GM12864 (cell line): ENCODE measurements at places on chromosomes 12 and 14.
A peak's percentile ranks its signal among the peaks of the same experiment; 100 is the strongest.

- DNase-seq, result no peak
Observed at GRCh38 chr12:12449533-12450025, 92.7 kb downstream of the BORCS5 start.

DNA sequence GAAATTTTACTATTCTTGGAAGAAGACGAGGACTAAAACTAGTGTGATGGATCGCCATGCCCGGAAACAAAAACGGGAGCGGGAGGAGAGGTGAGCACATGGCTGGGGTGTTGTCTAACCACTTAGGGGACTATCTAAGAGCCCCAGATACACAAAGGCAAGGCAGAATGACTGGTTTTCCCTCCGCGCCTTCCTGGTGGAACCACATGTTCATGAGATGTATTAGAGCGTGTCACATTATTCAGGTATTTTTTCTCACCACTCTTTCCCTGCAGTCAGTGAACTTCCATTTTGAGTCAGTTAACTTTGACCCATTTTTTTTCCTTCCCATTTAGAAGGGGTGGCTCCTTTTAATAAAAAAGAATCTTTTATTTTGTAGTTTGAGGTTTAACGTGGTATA, 68.8 kb upstream of the TRAF3 start:
- peak; percentile 65 for DNase-seq

- DNase-seq, result no peak
Observed at GRCh38 chr12:32034045-32034444, 72.6 kb upstream of the BICD1 start.

DNA sequence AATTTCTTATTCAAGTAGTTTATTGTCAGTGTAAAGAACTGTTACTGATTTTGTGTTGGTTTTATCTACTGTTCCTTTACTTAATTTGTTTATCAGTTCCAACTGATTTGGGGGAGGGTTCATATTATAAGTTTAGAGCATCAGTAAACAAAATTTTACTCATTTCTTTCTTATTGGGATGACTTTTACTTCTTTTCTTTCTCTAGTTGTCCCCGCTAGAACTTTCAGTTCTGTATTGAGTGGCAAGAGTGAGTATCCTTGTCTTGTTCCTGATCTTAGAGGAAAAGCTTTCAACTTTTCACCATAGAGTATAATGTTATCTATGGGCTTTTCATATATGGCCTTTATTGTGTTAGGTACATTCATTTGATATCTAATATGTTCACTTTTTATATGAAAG, 584.1 kb downstream of the LRFN5 start:
- no peak for DNase-seq

DNA sequence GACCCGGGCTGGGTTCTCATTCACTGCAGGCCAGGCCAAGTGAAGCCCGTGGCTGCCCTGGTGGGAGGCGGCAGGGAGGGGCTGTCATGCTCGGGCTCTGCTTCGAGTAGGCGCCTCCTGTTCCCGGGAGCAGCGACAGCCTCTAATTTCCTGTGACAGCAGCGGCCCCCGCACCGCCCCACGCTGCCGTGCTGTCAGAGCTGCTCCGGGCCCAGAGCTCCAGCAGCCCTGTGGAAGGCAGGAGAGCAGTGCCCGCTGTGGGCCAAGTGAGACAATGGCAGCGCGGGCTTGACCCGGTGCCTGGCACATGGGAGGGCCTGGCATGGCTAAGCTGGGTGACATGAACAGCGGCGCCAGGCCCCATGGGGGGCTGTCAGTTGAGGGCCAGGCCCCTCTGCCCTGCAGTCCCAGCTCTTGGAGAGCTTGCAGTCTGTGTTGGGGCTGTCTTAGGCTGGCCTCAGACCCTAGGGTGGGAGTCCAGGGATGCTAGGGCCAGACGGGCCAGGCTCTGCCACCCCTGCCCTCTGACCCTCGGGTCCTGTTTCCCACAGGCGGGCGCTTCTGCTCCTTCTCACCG, 5.1 kb downstream of the TRMT61A start:
- DNase-seq, result no peak

- DNase-seq, result no peak
Observed at GRCh38 chr12:90908465-90908864, 46.5 kb downstream of the CCER1 start.

GRCh38 chr12:104485651-104486362, 29.1 kb downstream of the CHST11 start:
- no peak for DNase-seq

- no peak for DNase-seq
Observed at GRCh38 chr14:101075801-101076413, 172.4 kb upstream of the RTL1 start.

- no peak for DNase-seq
Observed at GRCh38 chr14:102777711-102778337, 575 bp downstream of the TRAF3 start.

GRCh38 chr14:70714055-70714550, 72.4 kb downstream of the TTC9 start:
- peak; percentile 33 for DNase-seq

- no peak for DNase-seq
Observed at GRCh38 chr14:99628887-99629618, 15.9 kb upstream of the HHIPL1 start.

- no peak for DNase-seq
Observed at GRCh38 chr12:129428240-129428936, 475.4 kb downstream of the TMEM132D start.

DNA sequence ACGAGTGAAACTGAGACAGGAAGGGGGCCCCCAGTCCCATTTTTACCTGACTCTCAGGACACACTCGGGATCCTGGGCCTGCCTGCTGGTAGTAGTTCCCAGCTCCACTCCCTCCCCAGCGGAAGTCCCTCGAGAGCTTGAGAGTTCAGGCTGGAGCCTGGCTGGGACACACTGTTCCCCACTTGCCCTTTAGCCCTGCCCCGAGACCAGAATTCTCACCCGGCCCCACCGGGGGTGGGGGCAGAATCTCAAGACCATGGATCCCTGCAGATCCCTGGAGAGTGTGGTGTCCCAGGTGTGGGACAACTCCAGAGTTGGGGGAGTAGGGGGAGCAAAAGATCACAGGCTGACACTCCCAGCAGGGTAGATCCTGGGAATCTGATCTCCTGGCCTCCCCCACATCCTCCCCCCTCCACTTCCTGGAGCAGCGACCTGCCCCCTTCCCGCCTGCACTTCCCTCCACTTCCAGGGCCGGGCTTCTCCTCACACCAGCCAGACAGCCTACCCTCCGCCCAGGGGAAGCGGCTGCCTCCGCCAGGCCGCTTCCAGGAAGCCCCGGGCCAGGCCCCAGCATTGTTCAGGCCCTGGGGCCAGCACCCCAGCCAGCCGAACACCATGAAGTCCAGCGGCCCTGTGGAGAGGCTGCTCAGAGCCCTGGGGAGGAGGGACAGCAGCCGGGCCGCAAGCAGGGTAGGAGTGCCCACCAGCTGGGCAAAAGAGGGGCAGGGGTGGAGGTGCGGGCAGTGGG, at the start of gene TNS2:
TNS2 (plus strand) TSS at position 495 of the 748 bp plus-strand sequence; CDS start at position 616, 121 bp downstream.
- DNase-seq, result no peak

DNA sequence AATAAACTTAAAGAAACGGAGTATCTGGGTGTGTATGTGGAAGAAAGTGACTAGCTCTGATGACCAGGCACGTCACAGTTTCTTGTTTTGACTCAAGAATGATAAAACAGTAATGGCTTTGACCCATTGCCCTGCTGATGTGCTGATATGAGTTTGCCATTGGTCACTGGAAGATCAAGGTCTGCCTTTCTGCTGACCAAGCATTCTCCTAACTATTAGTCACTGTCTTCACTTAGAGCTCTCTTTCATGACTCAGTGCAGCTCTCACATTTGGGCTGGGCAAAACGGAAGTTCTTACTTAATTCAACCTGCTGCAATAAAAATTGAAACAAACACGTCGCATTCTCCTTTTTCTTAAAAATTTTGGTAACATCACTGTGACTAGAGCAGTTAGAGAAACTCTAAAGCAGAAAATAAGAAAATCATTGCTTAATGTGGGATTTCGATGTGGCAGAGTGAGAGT, 366.7 kb downstream of the BTG1 start:
- DNase-seq, result peak; percentile 75

- DNase-seq, result no peak
Observed at GRCh38 chr12:99122496-99122895, 477.4 kb downstream of the APAF1 start.

GRCh38 chr14:87615822-87616679, 376.9 kb downstream of the GALC start:
- DNase-seq, result peak; percentile 1

DNA sequence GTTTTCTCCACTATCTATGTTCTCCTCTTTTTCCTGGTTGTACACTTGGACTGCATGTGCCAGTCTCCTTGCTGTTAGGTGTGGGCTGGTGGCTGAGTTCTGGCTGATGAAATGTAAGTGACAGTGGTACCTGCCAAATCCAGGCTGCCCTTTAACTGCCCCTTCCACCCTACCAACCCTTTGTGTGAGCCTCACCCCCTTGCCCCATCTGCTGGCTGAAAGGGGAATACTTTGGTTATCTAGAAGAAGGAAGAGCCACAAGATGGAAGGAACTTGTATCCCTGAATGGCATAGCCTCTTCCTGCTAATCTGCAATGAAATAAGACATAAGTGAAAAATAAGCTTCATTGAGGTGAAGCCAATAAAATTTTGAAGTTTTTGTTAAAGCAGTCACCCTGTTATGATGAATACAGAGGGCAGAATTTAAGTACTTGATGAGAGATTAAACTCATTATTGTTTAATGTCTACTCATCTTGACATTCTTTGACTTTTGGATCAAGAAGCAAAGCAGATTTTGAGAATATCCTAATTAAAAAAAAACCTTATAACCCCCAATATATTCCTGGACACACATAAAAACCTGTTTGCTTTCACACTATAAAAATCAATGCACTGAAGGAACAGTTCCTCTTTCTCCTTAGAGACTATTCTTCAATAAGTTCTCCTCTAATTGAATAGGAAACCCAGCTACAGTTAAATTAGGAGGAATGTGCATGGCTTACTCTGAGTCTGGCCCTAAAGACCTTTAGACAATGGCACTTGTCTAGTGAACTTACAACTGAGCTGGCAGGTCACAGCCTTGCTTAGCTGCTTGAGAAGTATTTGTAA, 262.6 kb upstream of the BTG1 start:
- no peak for DNase-seq

GRCh38 chr14:90140298-90140955, 78.6 kb downstream of the KCNK13 start:
- DNase-seq, result no peak

- no peak for DNase-seq
Observed at GRCh38 chr12:9039397-9039977, 50.1 kb downstream of the KLRG1 start.

DNA sequence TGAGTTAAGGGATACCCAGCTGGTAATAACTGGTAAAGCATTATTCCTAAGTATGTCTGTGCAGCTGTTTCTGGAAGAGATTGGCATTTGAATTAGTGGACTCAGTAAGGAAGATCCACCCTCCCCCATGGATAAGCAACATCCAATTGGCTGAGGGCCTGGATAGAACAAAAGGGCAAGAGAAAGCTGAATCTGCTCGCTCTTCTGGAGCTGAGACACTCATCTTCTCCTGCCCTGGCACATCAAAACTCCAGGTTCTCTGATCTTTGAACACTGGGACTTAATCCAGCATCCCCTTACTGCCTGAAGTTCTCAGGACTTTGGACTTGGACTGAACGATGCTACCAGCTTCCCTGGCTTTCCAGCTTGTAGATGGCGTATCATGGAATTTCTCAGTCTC, 63.1 kb upstream of the CNOT2 start:
- no peak for DNase-seq

DNA sequence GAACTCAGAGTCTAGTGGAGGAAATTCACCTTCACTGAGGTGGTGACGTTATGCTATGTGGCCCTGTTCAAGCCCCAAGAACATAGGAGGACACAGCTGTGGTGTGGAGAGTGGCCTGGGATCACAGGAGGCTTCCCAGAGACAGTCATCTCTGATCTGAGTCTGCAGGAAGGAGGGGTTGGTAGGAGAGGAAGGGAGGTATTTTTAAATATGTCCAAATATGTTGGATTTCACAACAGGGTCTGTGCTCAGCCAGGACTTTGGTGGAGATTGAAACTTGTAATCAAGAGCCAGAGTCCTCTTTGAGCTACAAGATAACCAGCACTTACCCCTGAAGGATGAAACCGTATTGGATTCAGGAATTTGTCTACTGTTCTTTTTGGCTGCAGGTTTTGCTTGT, 26.4 kb upstream of the MED13L start:
- no peak for DNase-seq

DNA sequence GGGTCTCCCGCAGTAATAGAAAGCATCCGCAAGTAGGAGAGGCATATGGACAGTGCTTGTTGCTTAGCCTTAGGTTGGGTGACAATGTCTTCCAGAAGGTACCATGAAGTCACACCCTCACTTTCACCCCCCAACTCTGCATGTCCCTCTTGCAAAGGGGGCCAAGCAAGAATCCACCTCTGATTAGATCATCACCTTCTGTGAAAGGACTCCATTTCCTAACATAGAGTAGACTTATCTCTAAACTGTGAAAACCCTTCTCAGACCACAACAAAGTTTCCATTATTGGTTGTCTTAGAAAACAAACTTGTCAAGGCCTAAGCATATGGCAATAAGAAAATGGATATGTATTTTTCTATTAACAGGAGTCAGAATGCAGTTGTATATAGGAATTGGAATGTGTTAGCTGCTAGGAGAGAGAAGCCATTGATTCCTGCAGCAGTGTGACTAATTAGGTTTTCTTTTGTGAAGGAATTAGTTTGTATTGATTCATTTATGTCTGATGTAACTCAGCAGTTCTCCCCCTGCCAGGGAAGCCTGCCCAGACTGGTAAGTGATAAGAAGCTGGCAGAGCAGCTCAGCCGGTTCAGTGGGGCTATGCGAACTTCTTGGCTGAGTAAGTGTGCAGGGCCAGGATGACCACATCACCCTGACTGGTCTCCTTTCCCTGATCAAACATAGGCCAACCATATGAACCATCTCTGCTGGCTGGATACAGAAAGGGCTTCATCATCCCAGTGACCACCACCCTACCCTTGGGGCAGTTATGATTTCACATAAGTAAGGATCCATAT, 107.3 kb upstream of the CCDC196 start:
- DNase-seq, result no peak

DNA sequence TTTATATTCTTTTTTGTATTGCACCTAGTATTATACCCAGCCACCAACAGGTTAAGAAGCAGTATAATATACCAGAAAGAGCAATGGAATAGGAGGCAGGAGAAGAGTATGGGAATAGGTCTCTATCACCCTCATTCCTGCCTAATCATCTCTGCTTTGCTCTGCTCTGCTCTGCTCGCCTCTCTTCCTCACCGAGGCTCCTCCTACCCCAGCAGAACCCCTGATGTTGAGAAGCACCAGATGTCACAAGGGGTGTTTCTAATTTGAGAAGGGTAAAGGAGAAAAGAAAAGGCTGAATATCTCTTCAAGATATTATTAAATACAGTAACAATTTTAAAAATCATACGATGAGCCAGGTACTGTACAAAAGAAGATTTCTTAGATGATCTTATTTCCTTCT, 89.0 kb downstream of the STON2 start:
- DNase-seq, result no peak
